IPS-NIHi11 (cell line): ENCODE measurements at places on chromosomes 6 and 20.
A peak's percentile ranks its signal among the peaks of the same experiment; 100 is the strongest.

- no peak for DNase-seq
These were observed 271.2 kb upstream of the TAB2 start for GRCh38 chr6:149046164-149046821.

GRCh38 chr6:25028328-25028727 is 92.6 kb upstream of the RIPOR2 start:
- no peak for DNase-seq

- no peak for DNase-seq
These were observed 20.0 kb upstream of the PXDC1 start for GRCh38 chr6:3771407-3772011.

GRCh38 chr20:38191654-38192053 is 26.6 kb upstream of the TGM2 start:
- DNase-seq: no peak

GRCh38 chr20:34260208-34260942 is 19.2 kb downstream of the ASIP start:
- DNase-seq: no peak

GRCh38 chr6:63864061-63864460 is 228.5 kb downstream of the PHF3 start:
- DNase-seq: no peak

GRCh38 chr20:6700563-6701329 is 66.7 kb upstream of the BMP2 start:
- no peak for DNase-seq

DNA sequence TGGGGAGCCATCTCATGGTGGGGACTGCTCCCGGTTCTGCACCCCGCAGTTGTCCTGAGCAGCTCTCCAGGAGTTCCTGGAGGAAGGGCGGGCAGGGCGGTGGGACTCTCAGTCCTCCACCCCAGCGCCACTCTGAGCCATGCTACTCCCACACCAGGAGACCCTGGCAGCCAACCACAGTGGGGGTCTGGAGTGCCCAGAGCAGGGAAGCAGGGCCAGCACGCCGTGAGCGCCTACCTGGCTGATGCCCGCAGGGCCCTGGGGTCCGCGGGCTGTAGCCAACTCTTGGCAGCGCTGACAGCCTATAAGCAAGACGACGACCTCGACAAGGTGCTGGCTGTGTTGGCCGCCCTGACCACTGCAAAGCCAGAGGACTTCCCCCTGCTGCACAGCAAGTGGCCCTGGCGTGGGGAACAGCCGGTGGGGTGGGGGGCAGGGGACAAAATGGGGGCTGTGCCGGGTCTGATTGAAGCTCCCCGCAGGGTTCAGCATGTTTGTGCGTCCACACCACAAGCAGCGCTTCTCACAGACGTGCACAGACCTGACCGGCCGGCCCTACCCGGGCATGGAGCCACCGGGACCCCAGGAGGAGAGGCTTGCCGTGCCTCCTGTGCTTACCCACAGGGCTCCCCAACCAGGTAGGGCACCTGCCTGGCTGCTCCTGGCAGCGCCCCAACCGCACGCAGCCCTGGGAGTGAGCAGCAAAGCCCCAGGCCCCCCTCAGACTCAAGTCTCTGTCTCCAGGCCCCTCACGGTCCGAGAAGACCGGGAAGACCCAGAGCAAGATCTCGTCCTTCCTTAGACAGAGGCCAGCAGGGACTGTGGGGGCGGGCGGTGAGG is 1.6 kb upstream of the TNFRSF6B start:
- peak; percentile 27 for DNase-seq

- DNase-seq: no peak
These were observed 99.6 kb downstream of the COL21A1 start for GRCh38 chr6:56147766-56148165.

GRCh38 chr6:166488076-166488685 is 98.3 kb downstream of the RAMACL start:
- DNase-seq: no peak

DNA sequence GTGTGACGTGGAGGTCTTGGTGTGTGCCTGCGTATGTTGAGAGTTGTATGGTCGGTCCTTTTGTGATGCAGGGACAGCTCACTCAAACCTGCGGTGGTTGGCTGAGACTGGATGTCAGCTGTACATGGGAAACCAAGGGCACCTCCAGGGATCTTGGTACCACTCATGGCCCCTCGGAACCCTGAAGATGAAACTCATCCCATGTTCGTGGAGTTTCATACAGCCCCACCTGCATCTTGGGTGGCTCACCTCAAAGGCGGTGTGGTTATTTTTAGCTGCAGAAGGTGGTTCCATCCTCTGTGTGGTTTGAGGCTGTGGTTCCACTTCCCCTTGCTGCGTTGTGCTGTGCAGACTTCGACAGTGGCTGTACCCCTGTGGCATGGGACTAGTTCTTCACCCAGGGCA is 52.6 kb upstream of the SLC22A1 start:
- no peak for DNase-seq
